ENCODE measurements at places on chromosomes 3 and 15. TPM values are rescaled to one million over a fixed set of nuclear protein-coding genes. Genes with fewer than 3 reads are reported as not detected.

Gene LSAMP
- 7.9 TPM for polyA plus RNA-seq

Gene HACL1
- 15.7 TPM for polyA plus RNA-seq

Gene HEG1
- polyA plus RNA-seq = 32.9 TPM

Gene DTX3L
- 12.8 TPM for polyA plus RNA-seq

Gene TNFAIP8L3
- polyA plus RNA-seq = 31.2 TPM

Gene IQCF5
- polyA plus RNA-seq = not detected

Gene GNB4
- polyA plus RNA-seq = 15.1 TPM

Gene GOLGA8K
- 0.22 TPM for polyA plus RNA-seq

Gene SLC7A14
- 0.22 TPM for polyA plus RNA-seq

Gene FMN1
- 0.95 TPM for polyA plus RNA-seq

Gene C3orf18
- polyA plus RNA-seq = 21.6 TPM

Gene SLC38A3
- polyA plus RNA-seq = 0.14 TPM

Gene GOLGA6A
- polyA plus RNA-seq = 0.06 TPM

Gene BLM
- 0.67 TPM for polyA plus RNA-seq

Gene CNTN6
- 0.03 TPM for polyA plus RNA-seq

Gene EFHB
- polyA plus RNA-seq = 1.4 TPM

Gene SPATA12
- polyA plus RNA-seq = 0.09 TPM

Gene ADAMTS9
- 20.7 TPM for polyA plus RNA-seq

Gene CD80
- polyA plus RNA-seq = 0.08 TPM

Gene MAGI1
- 9.7 TPM for polyA plus RNA-seq

Gene NECTIN3
- 12.1 TPM for polyA plus RNA-seq

Gene SLC9C1
- not detected for polyA plus RNA-seq

Gene SLCO3A1
- 12.8 TPM for polyA plus RNA-seq

Gene FBXW12
- polyA plus RNA-seq = not detected

Gene STRIT1
- not detected for polyA plus RNA-seq

Gene SPINK8
- not detected for polyA plus RNA-seq

Gene MST1R
- 6.8 TPM for polyA plus RNA-seq

Gene DNASE1L3
- polyA plus RNA-seq = 5.4 TPM

Gene RAB5A
- polyA plus RNA-seq = 35.9 TPM

Gene SLC27A2
- 1.9 TPM for polyA plus RNA-seq

Gene AQP9
- polyA plus RNA-seq = 1.1 TPM

Gene GRM7
- 2.3 TPM for polyA plus RNA-seq

Gene EPB42
- polyA plus RNA-seq = not detected

Gene GPR149
- not detected for polyA plus RNA-seq

Gene CYP1A2
- not detected for polyA plus RNA-seq

Gene SKOR1
- polyA plus RNA-seq = 0.60 TPM

Gene RBP2
- polyA plus RNA-seq = not detected

Gene GOLGA6L6
- not detected for polyA plus RNA-seq

All from urinary bladder (tissue), 4 donors.